ENCODE measurements at places on chromosomes 13 and 19. TPM values are rescaled to one million over a fixed set of nuclear protein-coding genes. Genes with fewer than 3 reads are reported as not detected.

The LILRA6 gene
- total RNA-seq = not detected

The LGALS14 gene
- total RNA-seq = not detected

The NOP53 gene
- total RNA-seq = 101 TPM

The HIPK4 gene
- not detected for total RNA-seq

The GRIN2D gene
- 0.45 TPM for total RNA-seq

The ATP7B gene
- 13.3 TPM for total RNA-seq

The C19orf33 gene
- not detected for total RNA-seq

The CDC37 gene
- 211 TPM for total RNA-seq

The KLF1 gene
- total RNA-seq = 0.64 TPM

The DZIP1 gene
- 47.1 TPM for total RNA-seq

The GPATCH1 gene
- total RNA-seq = 7.0 TPM

The COL5A3 gene
- total RNA-seq = 0.15 TPM

The TMEM145 gene
- 6.6 TPM for total RNA-seq

The SLC6A16 gene
- 5.0 TPM for total RNA-seq

The SLC25A41 gene
- 0.46 TPM for total RNA-seq

The PIP5K1C gene
- 8.6 TPM for total RNA-seq

The PROZ gene
- total RNA-seq = not detected

The CRB3 gene
- total RNA-seq = 1.2 TPM

The MYH14 gene
- 6.7 TPM for total RNA-seq

The IGFL3 gene
- not detected for total RNA-seq

The ZNF221 gene
- total RNA-seq = 14.0 TPM

The A1BG gene
- total RNA-seq = 37.1 TPM

The CLEC4M gene
- not detected for total RNA-seq

The ZNF837 gene
- total RNA-seq = 1.4 TPM

The AMH gene
- total RNA-seq = 3.5 TPM

The LIM2 gene
- 3.2 TPM for total RNA-seq

The GRIK5 gene
- total RNA-seq = 19.4 TPM

The TBXA2R gene
- total RNA-seq = 0.09 TPM

The TEKTIP1 gene
- total RNA-seq = not detected

The ERICH6B gene
- not detected for total RNA-seq

The CEACAM3 gene
- not detected for total RNA-seq

The AMER2 gene
- not detected for total RNA-seq

The SIGLEC10 gene
- total RNA-seq = not detected

The MEGF8 gene
- total RNA-seq = 7.3 TPM

The KCNRG gene
- 2.1 TPM for total RNA-seq

The PLEKHF1 gene
- 1.2 TPM for total RNA-seq

The SH2D3A gene
- 0.65 TPM for total RNA-seq

The ZNF234 gene
- 10.9 TPM for total RNA-seq

The CPB2 gene
- total RNA-seq = not detected

The CYP4F2 gene
- total RNA-seq = not detected

The B3GNT8 gene
- not detected for total RNA-seq

The ZNF667 gene
- 8.6 TPM for total RNA-seq

The ZNF528 gene
- 29.8 TPM for total RNA-seq

The ZNF493 gene
- total RNA-seq = 37.6 TPM

The SYT3 gene
- total RNA-seq = 1.1 TPM

The ZNF442 gene
- total RNA-seq = 6.0 TPM

The NCR1 gene
- not detected for total RNA-seq

The GATAD2A gene
- total RNA-seq = 37.9 TPM

The ZNF560 gene
- total RNA-seq = not detected

The C19orf38 gene
- 0.62 TPM for total RNA-seq

The LYL1 gene
- 0.88 TPM for total RNA-seq

The MIR17HG gene
- 53.4 TPM for total RNA-seq

The TMEM238 gene
- 0.15 TPM for total RNA-seq

The C19orf85 gene
- not detected for total RNA-seq

The KCNC3 gene
- 0.41 TPM for total RNA-seq

The KIR2DL3 gene
- total RNA-seq = not detected

The ZNF526 gene
- 6.5 TPM for total RNA-seq

The CGB2 gene
- total RNA-seq = not detected
